ENCODE measurements at places on chromosomes 6 and 20.

DNA sequence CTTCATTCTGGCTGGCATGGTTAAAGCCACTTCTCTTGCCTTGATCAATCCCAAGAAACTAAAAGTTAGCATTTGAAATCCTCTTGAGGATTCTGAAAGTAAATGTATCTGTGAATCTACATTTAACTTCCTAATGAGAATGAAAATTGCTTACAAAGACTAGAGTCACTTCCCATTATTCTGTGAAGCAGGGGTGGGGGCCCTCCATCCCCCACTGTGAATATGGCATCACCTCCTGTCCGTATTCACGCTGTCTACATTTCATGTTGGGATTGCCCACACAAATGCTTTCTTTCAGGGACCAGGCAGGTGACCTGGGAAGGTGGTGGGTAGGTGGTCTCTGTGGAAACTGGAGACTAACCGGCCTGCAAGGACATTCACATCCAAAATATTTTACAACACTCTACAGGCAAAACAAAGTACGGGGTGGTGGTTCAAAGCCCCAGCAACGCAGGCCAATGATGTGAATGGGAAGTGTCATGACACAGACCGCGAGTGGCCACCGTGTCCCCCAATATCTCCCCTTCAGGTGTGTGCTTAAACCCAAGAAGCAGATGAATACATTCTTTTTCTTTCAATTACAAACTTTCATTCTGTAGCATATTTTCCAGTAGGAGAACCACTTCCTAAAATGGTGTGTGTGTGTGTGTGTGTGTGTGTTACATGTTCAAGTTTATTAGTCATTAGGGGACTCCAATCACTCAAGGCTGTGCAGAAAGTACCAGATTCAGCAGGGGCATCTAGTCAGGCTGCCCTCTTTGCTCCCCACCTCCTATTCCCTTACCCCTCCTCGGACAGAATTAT lies 132.2 kb downstream of the PRND start:
- DNase-seq, result no peak

GRCh38 chr20:51789434-51789833 lies 12.9 kb downstream of the SALL4 start:
- DNase-seq, result no peak

DNA sequence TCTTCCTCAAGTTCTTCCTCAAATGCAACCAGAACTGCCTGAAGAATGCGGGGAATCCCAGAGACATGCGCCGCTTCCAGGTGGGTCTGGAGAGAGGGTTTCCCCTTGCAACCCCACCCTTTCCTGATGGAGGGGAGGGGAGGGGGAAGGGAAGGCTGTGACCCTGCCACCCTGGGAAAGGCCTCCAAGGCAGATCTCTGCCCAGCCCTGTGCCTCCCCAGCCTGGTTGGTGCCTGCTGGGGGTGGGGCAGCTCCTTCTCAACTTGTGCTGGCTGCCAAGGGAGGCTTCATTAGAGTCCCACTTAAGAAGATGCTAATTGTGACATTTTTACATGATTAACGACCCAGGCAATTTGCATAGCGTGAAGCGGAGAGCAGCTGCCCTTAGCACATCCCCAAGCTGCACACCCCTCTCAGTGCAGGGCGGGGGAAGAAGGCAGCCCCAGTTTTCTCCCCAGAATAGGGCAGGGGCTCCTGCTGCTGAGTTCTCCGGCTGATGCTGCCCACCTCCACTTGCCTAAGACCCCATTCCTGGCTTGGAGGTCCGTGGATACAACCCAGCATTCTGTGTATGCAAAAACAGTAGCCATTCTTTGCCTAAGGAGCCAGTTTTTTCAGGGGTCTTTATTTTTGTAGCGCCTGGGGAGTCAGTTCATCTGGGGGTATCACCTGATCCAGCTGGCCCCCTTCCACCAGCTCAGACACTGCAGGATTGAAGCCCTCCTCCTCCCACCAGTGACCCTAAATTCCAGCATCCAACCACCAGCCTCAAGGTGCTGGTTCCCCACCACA lies 51.7 kb downstream of the CPXM1 start:
- DNase-seq, result no peak

DNA sequence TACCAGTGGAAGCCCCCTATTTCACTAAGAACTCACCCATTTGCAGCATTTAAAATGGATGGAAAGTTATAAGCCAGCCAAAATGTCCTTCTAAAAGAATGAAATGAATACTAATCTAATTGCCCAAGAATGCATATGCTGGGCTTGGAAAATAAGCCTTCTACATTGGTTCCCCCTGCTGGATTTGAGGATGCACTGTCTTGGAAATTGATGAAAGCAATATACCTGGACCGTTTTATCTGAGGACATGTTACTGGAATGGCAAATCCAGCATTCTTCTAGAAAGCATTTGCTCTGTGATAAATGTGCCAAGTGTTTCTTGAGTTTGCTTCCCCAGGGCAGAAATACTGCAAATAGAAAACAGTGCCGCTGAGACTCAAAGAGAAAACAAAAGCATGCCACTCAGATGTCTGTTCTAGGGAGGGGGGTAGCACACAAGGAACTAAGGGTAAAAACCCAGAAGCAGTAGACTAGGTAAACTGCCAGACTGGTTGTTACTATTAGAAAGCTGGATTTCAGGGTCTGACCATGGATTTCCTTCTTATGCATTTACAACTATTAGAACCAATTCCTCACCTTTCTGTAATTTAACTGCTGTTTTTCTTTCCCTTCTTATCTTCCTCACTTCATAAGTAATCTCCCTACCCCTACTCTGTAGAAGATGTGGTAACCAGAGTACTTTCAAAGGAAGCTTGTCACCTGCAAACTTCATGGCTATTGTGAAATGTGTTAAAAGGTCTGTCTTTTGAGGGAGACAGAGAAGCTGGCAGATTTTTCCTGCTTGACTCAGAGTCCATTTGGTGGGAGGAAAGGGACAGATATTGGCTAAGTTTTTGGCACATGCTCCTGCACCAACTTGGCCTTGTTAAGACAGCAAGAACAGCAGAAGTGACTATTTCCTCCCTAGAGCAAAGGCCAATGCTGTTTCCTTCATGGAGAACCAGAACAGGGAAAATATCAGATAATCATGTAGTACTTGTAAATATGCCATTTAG lies 642.6 kb downstream of the KIF16B start:
- no peak for DNase-seq

- DNase-seq, result no peak
These were observed 3.3 kb upstream of the SGK1 start for GRCh38 chr6:134321246-134321645.

DNA sequence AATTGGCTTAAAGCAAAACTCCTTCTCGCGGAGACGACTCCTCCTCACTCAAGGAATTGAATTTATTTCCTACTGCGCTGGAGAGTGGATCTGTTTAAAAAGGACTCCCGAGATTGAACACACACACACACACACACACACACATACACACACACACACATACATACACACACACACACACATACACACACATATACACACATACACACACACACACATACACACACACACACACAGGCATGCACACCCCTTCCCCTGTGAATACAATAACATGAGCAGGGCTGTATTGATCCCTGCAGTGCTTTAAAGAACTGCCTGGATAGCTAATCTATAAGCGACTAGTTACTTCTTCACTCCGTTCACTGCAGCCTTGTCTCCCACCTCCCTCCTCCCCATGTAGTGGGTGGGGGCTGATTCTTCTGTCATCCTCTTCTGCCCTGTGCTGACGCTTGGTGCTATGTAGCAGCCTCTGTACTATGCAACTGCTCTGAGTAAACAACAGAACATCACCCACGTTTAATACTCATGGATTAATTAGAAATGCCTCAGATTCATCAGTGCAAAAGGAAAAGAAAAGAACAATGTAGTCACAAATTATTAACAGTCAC lies 549.0 kb downstream of the CDH26 start:
- no peak for DNase-seq

GRCh38 chr6:15769511-15770018 lies 106.7 kb upstream of the DTNBP1 start:
- DNase-seq, result no peak

- DNase-seq, result no peak
These were observed 34.2 kb downstream of the KATNA1 start for GRCh38 chr6:149614337-149614736.

GRCh38 chr6:41702771-41703494 lies 32.5 kb downstream of the TFEB start:
- DNase-seq, result no peak

DNA sequence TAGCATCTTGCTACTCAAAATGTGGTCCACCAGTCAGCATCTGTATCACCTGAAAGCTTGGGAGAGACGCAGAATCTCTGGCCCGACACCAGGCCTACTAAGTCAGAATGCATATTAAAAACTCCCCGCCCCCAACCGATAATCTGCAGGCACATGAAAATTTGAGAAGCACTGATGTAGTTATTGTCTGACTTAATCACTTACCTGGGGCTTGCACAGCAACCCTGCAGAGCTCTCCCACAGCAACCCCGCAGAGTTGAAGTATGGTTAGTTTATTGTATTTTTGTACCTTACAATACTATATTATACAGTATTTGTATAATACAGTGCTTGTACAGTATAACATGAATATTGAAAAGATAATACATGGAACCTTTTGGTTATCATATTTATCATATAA lies 53.7 kb downstream of the KLHL31 start:
- no peak for DNase-seq

DNA sequence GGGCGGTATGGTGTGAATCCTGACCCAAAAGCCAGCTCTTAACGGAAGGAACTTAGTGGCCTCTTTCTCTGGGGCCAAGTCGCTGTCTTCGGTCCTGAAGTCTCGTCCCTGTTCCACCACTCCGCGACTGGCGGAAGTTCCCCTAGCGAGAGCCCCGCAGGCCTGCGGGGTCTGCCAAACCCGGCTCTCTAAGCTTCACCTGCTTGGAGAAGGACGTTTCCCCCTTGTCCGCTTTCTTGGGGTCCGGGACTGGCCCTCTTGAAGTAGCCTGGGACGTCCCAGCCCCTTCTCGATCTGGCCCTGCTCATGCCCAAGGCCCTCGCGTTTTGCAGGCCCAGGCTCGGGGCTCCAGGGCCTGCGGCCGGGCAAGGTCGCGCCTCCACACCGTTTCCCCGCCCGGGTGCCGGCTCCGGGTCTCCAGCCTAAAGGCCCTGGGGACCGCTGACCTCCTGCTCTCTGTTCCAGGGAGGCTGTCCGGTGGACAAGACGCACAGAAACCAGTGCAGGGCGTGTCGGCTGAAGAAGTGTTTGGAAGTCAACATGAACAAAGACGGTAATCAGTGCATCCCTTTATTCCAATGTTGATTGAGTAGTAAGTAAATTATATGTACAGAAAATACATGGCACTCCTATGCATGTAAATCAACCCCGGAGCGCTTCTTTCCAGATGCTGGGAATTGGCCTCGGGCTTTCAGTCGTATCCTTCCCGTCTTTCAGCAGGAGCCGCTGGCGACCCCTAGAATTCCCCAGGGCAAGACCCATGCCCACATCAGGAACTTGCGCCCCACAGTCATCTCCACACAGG lies 8.8 kb downstream of the NR2E1 start:
- no peak for DNase-seq

DNA sequence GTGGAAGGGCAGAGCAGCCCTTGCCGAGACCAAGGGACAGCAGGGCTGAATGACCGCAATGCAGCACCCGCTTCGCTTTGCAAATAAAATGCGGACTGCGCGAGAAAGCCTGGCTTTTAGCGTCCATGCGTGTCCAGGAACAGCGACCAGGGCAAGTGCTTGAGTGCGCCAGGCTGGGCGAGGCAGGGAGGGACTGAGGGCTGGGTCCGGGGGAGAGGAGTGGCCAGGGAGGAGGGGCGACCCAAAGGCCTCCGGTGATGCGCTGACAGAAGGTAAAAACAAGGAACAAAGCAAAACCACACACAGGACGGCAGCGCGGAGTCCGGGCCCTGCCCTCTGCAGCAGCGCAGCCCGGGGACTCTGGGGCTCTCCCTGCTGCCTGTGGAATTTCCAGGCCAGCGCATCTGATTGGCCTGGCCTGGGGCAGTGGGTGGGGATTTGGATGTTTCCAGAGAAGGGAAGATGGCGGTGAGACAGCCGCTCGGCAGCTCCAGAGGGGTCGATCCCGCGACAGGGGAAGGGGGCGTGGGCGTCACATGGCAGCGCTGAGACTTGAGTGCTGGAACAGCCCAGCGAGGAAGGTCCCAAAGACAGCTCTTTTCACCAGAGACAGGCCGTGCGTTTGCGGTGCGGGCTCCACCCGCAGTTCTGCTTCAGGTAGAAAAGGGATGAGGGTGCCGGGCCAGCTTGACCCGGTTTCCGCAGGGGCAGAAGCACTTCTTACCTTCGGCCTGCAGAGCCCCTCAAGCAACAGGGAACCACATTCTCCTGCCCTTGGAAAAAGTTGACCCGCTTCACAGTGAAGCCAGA lies 51.8 kb downstream of the SSR1 start:
- peak; percentile 63 for DNase-seq

DNA sequence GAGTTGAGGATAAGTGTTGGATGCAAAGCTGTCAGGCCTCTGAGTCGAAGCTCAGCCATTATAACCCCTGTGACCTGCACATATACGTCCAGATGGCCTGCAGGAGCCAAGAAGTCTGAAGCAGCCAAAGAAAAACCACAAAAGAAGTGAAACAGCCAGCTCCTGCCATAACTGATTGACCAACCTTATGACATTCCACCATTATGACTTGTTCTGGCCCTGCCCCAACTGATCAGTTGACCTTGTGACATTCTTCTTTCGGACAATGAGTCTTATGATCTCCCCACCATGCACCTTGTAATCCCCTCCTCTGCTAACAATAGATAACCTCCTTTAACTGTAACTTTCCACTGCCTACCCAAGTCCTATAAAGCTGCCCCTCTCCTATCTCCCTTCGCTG lies 133.7 kb upstream of the AGPAT4 start:
- DNase-seq, result no peak

DNA sequence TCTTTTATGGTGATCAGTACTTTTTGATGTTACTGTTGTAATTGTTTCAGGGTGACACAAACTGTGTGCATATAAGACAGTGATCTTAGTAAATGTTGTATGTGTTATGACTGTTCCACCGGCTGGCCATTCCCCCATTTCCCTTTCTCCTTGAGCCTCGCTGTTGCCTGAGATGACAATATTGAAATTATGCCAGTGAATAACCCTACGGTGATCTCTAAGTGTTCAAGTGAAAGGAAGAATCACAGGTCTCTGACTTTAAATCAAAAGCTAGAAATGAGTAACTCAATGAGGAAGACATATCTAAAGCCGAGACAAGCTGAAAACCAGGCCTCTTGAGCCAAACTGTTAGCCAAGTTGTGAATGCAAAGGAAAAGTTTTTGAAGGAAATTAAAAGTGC lies 32.3 kb downstream of the TULP4 start:
- no peak for DNase-seq

- no peak for DNase-seq
These were observed 71.2 kb upstream of the PRDM1 start for GRCh38 chr6:106014955-106015354.

- DNase-seq, result no peak
These were observed 78.2 kb upstream of the EEF1E1 start for GRCh38 chr6:8180327-8181159.

- no peak for DNase-seq
These were observed 49.1 kb downstream of the GRM4 start for GRCh38 chr6:34096814-34097213.

- no peak for DNase-seq
These were observed 59.4 kb upstream of the BACH2 start for GRCh38 chr6:90356012-90356421.

- DNase-seq, result no peak
These were observed 19.7 kb downstream of the PCK1 start for GRCh38 chr20:57580478-57581201.

- DNase-seq, result no peak
These were observed 17.7 kb downstream of the CCDC167 start for GRCh38 chr6:37481711-37482605.

- no peak for DNase-seq
These were observed 45.1 kb upstream of the PNRC1 start for GRCh38 chr6:89035252-89036101.

- no peak for DNase-seq
These were observed 312.6 kb downstream of the THBS2 start for GRCh38 chr6:168941036-168941435.

GRCh38 chr6:87628881-87629280 lies 38.9 kb downstream of the ORC3 start:
- no peak for DNase-seq

Measured in stimulated activated CD4-positive, alpha-beta T cell treated with anti-CD3 and anti-CD28 coated beads, Interleukin-4, amount 100 ng/mL, for 24 hours (primary cell).